Fibroblast of villous mesenchyme (primary cell): ENCODE measurements at places on chromosomes 3 and 15. TPM values are rescaled to one million over a fixed set of nuclear protein-coding genes. Genes with fewer than 3 reads are reported as not detected.

PCOLCE2 gene
- under 0.01 TPM in 1 of 2 replicates, not detected in the other for total RNA-seq

GRCh38 chr3:14425581-14426304 is 23.3 kb downstream of the SLC6A6 start:
- DNase-seq = no peak

GRCh38 chr15:48653913-48654670 is 8.6 kb upstream of the FBN1 start:
- DNase-seq = no peak

KCNMB2 gene
- total RNA-seq = under 0.01 TPM in 1 of 2 replicates, not detected in the other

GRCh38 chr15:79161837-79162508 is 71.4 kb upstream of the RASGRF1 start:
- DNase-seq = no peak

DNA sequence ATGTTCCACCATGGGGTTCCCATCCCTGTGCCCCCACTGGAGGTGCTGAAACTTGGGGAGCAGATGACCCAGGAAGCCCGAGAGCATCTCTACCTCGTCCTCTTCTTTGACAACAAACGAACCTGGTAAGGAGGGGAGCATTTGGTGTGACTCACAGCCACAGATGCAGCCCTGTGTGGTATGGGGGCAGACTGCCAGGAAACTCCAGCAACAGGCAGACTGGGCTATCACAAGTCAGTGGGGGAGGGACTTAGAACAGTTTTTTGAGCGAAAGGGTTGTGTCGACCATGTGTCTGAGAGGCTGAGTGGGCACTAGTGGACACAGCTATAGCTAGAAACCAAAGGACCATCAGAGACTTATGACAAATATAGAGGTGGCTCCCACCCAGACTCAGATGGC is 3.4 kb upstream of the OGG1 start:
- DNase-seq = peak; percentile 77

DNA sequence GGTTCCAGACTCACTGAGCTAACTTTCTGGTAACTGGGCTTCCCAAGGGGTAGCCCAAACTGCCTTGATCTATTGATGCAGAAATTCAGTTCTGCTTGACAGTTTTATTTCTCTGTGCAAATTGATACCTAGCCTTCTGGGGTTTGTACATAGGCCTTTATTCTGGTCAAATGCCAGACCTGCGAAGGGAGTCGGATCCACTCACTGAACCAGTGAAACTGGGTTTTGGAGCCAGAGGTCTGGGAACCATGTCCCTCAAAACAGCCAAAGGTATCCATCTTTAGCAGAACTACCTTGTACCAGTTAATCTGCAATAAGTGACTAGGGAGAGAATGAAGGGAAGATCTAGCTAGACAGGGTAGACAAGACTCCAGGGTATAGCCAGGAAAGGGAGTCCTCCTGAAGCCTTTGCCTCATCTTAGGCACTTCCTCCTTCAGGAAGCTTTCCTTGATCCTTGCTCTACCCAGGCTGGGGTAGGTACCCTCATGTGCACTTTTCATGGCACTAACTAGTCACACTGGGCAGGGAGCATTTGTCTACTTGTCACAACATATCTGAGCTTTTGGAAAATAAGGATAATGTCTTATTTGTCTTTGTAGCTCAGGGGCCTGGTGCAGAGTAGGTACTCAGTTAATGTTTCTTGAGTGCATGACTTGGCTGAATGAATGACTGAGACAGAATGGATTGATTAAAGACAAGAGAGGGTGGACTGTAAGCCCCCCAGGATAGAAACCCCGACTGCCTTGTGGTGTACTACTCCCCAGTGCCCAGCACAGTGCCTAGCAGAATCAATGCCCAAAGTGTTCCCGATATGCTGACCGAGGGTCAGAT is 1.4 kb upstream of the SNX33 start:
- DNase-seq = no peak

- peak; percentile 84 for DNase-seq
Measured at GRCh38 chr15:80932989-80933388, 56.6 kb downstream of the MESD start.

- DNase-seq = no peak
Measured at GRCh38 chr15:66142285-66142684, 111.3 kb downstream of the MEGF11 start.

TMEM212 gene
- not detected in 2 replicates for total RNA-seq

LNP1 gene
- 4.2 and 4.7 TPM in 2 replicates for total RNA-seq

DNA sequence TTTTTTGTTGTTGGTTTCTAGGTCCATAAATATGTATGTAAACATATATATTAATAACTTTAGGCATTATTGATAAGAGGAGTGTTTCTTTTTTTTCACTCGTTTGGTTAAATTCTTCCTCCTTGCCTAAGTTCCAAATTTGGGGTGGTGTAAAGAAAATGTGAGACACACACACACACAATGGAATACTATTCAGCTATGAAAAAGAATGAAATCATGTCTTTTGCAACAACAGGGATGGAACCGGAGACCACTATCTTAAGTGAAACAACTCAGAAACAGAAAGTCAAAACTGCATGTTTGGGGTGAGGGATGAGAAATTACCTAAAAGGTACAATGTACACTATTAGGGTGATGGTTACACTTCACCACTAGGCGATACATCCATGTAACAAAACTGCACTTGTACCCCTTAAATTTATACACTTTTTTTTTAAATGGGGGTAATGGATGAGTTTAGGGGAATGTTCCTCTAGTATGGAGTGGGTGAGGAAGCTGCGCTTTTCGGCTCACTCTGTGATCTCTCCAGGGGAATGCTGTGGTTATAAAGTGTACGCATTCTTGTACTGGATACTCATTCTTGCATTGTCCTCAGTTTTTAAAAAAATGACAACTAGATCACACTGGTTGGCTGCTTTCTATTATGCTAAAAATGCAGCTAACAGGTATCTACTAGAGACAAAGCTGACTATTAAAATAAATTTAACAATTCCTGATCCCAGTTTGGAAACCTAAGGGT is 50.8 kb upstream of the PPARG start:
- DNase-seq = no peak

GPR149 gene
- not detected in 2 replicates for total RNA-seq

GRCh38 chr3:58018892-58019742 is 10.9 kb downstream of the FLNB start:
- DNase-seq = no peak

DNA sequence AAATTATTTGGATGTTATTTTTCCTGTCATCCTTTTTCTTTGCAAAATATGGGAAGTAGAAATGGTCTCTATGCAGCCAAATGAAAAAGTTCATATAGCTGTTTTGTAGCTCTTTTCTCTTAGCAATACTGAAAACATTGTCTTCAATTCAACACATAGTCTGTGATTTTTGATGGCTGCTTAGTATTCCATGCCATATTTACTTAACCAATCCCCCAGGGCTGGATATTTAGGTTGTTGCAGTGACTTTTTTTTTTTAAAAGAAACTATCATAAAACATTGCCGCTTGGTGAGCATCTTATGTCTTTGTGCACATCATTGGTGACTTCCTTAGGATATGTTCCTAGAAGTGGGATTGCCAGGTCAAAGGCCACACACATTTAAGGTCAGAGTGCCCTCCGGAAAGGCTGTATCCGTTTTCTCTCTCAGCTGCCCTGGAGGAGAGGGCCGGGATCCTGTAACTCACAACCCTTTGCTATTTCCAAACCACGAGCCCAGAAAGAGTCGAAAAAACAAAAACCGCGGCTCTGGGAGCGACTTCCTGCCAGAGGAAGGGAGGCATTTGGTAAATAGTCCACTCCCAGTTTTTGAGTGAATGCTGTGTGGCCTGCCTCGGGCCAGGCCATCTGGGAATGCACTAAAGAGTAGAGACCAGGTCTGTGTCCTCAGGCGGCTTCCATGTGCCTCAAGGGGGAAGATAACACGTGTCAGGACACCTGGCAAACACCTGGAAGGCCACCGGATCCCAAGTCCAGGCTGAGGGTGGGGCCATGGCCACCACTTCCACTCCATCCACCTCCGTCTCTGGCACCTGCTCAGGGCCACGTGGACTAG is 41.9 kb downstream of the SMAD6 start:
- peak; percentile 67 for DNase-seq

GRCh38 chr3:130085881-130086280 is 4.2 kb downstream of the ALG1L2 start:
- DNase-seq = no peak

EIF4E3 gene
- 0.43 and 0.64 TPM in 2 replicates for total RNA-seq

DNA sequence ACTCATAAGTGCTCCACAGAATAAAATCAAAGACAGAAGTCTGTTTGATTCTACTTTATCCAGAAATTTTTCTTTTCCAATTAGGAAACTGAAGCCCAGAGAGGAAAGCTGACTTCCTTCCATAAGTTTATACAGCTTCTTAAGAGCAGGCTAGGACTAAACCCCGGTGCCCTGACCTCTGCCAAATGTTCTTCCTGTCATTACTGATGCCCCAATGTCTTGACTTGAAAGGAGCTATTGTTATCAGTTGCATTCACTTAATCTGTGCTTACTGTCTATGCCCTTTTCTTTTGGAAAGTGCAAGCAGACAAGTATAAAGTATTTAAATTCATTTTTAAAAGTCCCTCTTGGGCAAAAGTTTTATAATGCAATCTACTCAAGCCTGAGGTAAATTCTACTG is 18.1 kb downstream of the CD200 start:
- DNase-seq = no peak

- peak; percentile 81 for DNase-seq
Measured at GRCh38 chr3:127697551-127698240, 24.9 kb downstream of the ABTB1 start.

- DNase-seq = peak; percentile 99
Measured at GRCh38 chr3:158725348-158726011, 6.8 kb downstream of the RARRES1 start.

DNA sequence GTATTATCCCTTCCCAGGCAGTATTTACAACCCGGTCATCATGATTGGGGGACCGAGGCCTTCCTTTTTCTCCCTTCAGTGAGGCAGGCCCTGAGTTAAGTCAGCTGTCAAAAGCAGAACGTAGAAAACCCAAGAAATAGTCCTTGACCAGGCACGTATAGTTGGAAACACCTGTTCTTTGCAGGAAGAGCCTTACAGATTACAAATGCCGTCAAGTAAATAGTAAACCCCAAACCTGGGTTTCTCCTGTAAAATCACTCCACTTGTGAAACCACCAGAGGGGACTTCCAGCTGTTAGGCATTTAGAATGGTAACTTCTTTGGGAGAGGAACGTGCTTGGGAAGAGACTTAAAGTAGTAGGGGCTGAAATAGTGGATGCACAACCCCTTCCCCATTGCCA is 1.0 kb upstream of the BTBD1 start:
- DNase-seq = no peak

DNA sequence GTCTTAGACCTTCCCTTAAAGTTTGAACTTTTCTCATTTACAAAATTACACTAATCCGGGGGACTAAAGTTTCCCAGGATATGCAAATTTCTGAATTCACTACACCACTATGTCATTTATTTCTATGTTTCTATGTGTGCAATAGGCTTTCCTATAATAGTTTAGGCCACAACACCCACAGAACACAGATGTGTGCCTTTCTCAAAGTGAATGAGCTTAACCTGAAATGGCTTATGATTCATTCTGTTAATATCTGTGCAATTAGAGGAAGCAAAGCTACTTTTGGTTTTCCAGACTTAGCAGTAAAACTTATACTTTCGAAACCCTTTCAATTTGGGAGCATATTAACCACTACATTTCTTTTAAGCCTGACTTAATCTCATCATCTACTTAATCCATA is 748.1 kb downstream of the GBE1 start:
- no peak for DNase-seq

SMAD3 gene
- total RNA-seq = 30.3 and 67.8 TPM in 2 replicates

PTH1R gene
- total RNA-seq = 2.3 and 2.6 TPM in 2 replicates

SNURF gene
- 11.3 and 12.1 TPM in 2 replicates for total RNA-seq

SPINK8 gene
- not detected in 2 replicates for total RNA-seq

DNA sequence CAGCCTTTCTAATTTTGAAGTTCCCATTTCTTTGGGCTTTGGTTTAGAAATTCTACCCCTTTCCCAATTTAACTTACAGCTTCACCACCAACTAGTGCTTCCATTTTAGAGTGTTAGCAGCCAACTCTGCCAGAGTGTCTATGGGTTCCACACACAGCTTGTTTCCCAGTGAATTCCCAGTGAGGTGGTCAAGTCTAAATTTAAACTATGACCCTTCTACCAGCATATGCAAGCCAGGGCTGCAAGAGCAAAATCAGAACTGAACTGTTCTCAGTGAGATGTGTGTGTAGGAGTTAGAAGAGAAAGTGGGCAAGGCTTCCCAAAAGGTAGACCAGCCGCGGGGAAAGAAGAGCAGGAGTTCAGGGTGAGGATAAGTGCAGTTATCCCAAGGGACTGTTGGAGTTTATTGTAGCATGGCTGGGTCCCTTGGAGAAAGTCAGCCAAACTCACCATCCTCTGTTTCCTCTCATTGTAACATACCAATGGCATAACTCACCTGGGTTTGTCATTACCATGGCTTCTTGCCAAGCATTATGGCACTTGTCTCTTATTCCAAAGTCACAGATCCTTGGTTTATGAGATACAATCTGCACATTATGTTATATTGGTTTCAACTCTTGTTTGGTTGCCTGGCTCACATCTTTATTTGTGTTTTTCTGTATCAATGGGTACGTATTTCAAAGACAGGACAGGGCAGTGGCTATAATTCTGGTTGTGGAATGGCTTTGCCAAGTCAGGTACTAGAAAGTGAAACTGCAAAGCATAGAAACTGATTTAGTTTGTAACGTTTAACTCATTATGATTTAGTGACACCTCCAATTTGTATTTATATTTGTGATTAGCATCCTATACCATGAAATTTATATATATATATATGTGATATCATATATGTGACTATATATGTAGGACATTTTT is 130.2 kb upstream of the UMPS start:
- no peak for DNase-seq

GRCh38 chr15:41897363-41897799 is 3.5 kb upstream of the SPTBN5 start:
- DNase-seq = no peak

GRCh38 chr3:64796607-64797399 is 109.0 kb upstream of the ADAMTS9 start:
- no peak for DNase-seq

SI gene
- total RNA-seq = not detected in 2 replicates

SLC9C1 gene
- total RNA-seq = under 0.01 TPM in 1 of 2 replicates, not detected in the other

USF3 gene
- total RNA-seq = 7.7 and 12.5 TPM in 2 replicates

DNA sequence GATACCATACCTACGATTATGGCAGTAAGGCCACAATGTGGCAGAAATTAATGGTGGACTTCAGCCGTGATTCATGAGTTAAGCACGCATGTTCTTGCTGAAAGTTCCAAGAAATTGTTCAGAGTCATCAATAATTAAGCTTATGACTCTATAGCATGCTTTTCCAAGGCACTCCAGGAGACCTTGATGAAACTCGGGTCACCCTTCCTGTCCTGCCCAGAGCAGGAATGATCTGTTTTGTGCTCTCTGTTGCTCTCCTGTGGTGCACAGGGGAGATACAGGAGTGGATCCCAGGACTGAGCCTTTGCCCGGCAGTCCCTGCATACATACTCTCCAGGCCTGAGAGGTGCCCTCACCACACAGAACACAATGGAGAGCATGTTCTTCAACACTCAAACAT is 141.6 kb upstream of the SLC2A2 start:
- DNase-seq = peak; percentile 31

KLF15 gene
- 0.32 and 0.43 TPM in 2 replicates for total RNA-seq

- DNase-seq = peak; percentile 73
Measured at GRCh38 chr3:152554980-152555379, 280.0 kb upstream of the P2RY1 start.

- DNase-seq = no peak
Measured at GRCh38 chr15:81296673-81297072, 27.3 kb downstream of the STARD5 start.
